Regular cardiac myocyte (primary cell): ENCODE measurements at places on chromosomes 1 and 21. TPM values are rescaled to one million over a fixed set of nuclear protein-coding genes. Genes with fewer than 3 reads are reported as not detected.

CD1B gene
- not detected in 2 replicates for total RNA-seq

VHLL gene
- total RNA-seq = 0.96 TPM in 1 of 2 replicates, not detected in the other

GLRX2 gene
- total RNA-seq = 10.4 and 17.4 TPM in 2 replicates

SPRR2A gene
- not detected in 2 replicates for total RNA-seq

CFAP57 gene
- 0.19 and 0.28 TPM in 2 replicates for total RNA-seq

UBL4B gene
- total RNA-seq = not detected in 2 replicates

S100A9 gene
- not detected in 2 replicates for total RNA-seq

NTPCR gene
- total RNA-seq = 15.1 and 19.2 TPM in 2 replicates

SPRR5 gene
- not detected in 2 replicates for total RNA-seq

PRAMEF20 gene
- not detected in 2 replicates for total RNA-seq

TMPRSS3 gene
- not detected in 2 replicates for total RNA-seq

FCGR1A gene
- total RNA-seq = 0.19 TPM in 1 of 2 replicates, not detected in the other

GPR61 gene
- under 0.01 TPM in 1 of 2 replicates, not detected in the other for total RNA-seq

CAPN8 gene
- total RNA-seq = 0.28 TPM in 1 of 2 replicates, not detected in the other

PTAFR gene
- total RNA-seq = under 0.01 TPM in 2 replicates
